ENCODE measurements at places on chromosomes 12 and 14. TPM values are rescaled to one million over a fixed set of nuclear protein-coding genes. Genes with fewer than 3 reads are reported as not detected.

DNA sequence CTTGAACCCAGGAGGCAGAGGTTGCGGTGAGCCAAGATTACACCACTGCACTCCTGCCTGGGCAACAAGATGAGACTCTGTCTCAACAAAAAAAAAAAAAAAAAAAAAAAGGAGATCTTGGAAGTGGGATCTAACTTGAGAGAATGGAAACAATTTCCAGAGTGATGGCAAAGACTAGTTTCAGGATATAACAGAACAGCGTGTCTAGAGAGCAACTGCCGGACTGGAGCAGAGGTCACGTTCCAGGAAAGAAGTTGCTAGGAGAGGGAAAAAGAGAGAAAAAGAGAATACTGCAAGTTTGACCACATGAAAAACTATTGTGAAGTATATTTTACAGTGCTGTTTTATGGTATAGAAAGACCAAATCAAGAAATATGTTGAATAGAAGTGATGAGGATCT is 118.0 kb downstream of the MON2 start:
- DNase-seq: no peak

GRCh38 chr14:99029145-99029915 is 242.7 kb downstream of the BCL11B start:
- no peak for DNase-seq

GRCh38 chr12:47995981-47996401 is 8.3 kb downstream of the COL2A1 start:
- no peak for DNase-seq

DNA sequence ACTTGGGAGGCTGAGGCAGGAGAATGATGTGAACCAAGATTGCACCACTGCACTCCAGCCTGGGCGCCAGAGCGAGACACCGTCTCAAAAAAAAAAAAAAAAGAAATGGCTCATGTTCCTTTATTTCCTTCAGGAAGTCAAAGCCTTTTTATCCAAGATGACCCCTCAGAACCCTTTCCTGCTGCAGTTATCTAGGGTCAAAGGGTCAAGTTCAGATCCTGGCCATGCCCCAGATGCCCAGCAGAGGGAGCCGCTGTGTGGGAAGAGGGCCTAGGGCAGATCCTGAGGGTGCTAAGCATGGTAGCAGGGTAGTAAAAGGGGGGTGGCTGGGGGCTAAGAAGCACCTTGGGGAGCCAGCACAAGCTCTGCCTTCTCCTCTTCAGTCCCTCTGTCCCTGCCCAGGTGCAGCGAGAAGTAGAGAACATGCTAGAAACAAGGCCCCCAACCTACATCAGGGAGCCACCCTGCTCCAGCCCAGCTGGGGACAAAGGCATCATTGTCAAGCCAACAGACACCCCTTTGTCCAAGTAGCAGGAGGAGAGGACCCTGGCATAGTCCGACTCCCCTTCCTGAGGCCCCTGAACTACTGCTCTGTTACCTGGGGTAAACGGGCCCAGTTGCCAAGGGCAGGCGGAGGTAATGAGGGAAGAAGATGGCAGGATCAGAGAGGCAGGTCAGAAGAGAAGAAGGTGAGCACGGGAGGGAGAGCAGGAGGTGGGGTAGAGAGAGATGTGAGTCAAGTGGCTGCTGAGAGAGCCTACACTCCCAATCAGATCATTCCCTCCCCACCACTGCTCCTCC is 6.5 kb downstream of the NFE2 start:
- DNase-seq: peak; percentile 53

- DNase-seq: peak; percentile 24
Measured at GRCh38 chr12:94615260-94616181, 34.8 kb downstream of the TMCC3 start.

NT5DC3 gene
- total RNA-seq: 3.1 TPM

RNASE3 gene
- total RNA-seq: not detected

IFI27L1 gene
- 8.9 TPM for total RNA-seq

ACSM4 gene
- not detected for total RNA-seq

LIMA1 gene
- total RNA-seq: 17.1 TPM

DLGAP5 gene
- 0.14 TPM for total RNA-seq

PSME2 gene
- 89.7 TPM for total RNA-seq

All from left ventricle myocardium inferior (tissue), 1 donor.